ENCODE measurements at places on chromosomes 4 and X.

- DNase-seq: no peak
These were observed 81.1 kb downstream of the FAT1 start for GRCh38 chr4:186642530-186642929.

GRCh38 chr4:8637456-8637984 lies 45.0 kb downstream of the CPZ start:
- no peak for DNase-seq

- no peak for DNase-seq
These were observed 3.7 kb downstream of the ADGRG4 start for GRCh38 chrX:136304493-136304892.

GRCh38 chr4:102612824-102613366 lies 111.7 kb downstream of the NFKB1 start:
- DNase-seq: no peak

DNA sequence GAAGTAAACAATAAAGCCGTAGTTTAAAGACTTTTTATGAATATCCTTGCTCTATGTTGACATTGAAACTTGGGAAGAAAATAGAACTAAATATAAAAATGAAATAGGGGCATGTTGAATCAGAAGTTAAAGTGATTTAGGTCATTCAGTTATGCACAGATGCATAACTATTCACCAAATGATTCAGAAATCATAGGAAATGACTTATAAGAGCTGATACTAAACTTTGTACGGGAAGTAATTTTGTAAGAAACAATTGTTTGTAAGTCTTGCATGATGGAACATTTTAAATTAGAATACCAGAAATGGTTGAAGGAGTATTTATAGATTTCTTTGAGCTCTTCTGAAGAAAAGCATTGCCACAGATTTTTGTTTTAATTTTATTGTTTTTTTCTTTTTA lies 246.5 kb downstream of the CPE start:
- no peak for DNase-seq

- DNase-seq: no peak
These were observed 58.6 kb upstream of the PAGE5 start for GRCh38 chrX:55161581-55161980.

DNA sequence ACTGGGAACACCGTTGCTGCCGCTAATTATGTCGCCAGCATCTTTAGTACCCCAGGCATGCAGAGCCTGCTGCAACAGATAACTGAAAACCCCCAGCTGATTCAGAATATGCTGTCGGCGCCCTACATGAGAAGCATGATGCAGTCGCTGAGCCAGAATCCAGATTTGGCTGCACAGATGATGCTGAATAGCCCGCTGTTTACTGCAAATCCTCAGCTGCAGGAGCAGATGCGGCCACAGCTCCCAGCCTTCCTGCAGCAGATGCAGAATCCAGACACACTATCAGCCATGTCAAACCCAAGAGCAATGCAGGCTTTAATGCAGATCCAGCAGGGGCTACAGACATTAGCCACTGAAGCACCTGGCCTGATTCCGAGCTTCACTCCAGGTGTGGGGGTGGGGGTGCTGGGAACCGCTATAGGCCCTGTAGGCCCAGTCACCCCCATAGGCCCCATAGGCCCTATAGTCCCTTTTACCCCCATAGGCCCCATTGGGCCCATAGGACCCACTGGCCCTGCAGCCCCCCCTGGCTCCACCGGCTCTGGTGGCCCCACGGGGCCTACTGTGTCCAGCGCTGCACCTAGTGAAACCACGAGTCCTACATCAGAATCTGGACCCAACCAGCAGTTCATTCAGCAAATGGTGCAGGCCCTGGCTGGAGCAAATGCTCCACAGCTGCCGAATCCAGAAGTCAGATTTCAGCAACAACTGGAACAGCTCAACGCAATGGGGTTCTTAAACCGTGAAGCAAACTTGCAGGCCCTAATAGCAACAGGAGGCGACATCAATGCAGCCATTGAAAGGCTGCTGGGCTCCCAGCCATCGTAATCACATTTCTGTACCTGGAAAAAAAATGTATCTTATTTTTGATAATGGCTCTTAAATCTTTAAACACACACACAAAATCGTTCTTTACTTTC lies 1.8 kb downstream of the UBQLN2 start:
- DNase-seq: peak; percentile 10

GRCh38 chr4:39841894-39842293 lies 135.8 kb downstream of the PDS5A start:
- DNase-seq: no peak

DNA sequence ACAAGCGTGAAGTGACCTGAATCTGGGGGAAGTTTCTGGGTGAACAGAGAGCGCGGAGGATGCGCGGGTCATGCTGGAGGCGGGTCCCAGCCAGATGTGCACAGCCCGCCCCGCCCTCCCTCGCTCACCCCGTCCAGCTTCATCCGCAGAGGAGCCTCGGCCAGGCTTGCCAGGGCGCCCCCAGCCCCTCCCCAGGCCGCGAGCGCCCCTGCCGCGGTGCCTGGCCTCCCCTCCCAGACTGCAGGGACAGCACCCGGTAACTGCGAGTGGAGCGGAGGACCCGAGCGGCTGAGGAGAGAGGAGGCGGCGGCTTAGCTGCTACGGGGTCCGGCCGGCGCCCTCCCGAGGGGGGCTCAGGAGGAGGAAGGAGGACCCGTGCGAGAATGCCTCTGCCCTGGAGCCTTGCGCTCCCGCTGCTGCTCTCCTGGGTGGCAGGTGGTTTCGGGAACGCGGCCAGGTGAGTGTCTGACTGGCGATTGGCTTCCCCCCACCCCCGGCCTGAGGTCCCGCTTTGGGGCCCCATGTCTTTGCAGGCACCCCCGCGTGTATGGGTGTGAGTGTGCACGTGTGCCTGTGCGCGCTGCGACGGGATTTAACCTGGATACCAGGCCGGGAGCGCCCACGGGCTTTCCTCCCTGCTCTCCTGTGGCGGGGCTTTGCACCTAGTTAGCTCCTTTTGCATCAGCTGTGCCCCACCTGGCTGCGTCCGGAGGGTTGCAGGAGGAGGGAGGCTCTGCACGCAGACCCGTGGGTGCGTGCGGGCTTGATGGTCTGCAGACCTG lies at the start of gene EGFL6:
Gene EGFL6, plus strand, starts transcription at position 123 of the 782 bp plus-strand sequence. Its CDS starts 261 bp downstream, at position 384.
- peak; percentile 6 for DNase-seq

DNA sequence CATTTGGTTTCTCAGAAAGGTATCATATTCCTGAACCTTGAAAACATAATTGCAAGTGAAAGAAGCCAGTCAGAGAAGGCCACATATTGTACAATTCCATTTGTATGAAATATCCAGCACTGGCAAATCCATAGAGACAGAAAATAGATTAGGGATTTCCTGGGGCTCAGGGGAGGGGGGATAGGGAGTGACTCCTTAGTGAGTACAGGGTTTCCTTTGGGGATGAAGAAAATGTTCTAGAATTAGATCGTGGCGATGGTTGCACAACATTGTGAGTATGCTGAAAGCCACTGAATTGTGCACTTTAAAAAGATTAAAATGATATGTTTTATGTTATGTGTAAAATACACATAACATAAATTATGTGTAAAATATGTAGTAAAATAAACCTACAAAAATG lies 10.3 kb downstream of the XPNPEP2 start:
- DNase-seq: no peak

GRCh38 chr4:1883583-1883982 lies 12.4 kb downstream of the NSD2 start:
- no peak for DNase-seq

- no peak for DNase-seq
These were observed 331.0 kb upstream of the EMCN start for GRCh38 chr4:100848841-100849240.

- DNase-seq: no peak
These were observed 15.5 kb downstream of the CCNQ start for GRCh38 chrX:153583433-153583832.

GRCh38 chrX:97229318-97229717 lies 345.6 kb downstream of the RPA4 start:
- no peak for DNase-seq

GRCh38 chr4:152021788-152022438 lies 261.1 kb upstream of the GATB start:
- no peak for DNase-seq

DNA sequence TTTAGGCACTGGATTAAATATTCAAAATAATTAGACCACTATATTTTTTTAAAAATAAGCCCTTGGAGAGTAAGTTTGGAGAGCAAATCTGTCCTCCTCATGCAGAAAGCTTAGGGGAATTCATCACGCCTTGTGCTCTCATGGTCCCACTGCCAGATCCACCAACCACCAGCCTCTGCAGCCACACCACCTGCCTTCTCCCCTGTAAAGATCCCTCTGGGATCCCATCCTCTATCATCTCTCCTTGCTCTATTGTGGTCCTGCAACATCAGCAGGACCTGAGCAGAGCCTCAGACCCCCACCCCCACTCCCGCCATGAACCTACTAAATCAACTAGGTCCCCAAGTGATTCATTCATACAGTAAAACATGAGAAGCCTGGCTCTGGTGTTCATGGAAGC lies 482.6 kb upstream of the GALNT7 start:
- DNase-seq: no peak

GRCh38 chr4:122456231-122457116 lies at the start of gene IL2:
IL2 (minus strand) TSS chr4:122456725; CDS start chr4:122456440, 285 bp downstream.
- DNase-seq: no peak

DNA sequence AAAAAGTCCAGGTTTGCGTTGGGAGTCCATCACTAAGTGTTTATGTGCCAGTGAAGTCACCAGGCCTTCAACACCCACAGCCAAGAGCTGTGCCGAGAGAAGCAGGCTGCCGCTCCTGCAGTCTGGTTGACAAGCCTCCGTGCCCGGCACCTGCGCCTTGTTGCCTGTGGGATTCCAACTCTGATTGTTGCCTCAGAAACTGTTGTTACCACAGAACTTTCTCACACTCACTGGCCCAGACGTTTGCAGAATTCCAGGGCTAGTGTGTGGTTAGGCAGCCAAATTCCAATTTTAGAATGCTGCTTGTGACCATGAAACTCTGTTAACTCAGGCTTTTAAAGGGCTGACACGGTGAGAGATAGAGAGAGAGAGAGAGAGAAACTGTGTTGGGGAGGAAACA lies 119.5 kb upstream of the LIMCH1 start:
- DNase-seq: no peak

- DNase-seq: no peak
These were observed 3.6 kb upstream of the MTM1 start for GRCh38 chrX:150564838-150565237.

DNA sequence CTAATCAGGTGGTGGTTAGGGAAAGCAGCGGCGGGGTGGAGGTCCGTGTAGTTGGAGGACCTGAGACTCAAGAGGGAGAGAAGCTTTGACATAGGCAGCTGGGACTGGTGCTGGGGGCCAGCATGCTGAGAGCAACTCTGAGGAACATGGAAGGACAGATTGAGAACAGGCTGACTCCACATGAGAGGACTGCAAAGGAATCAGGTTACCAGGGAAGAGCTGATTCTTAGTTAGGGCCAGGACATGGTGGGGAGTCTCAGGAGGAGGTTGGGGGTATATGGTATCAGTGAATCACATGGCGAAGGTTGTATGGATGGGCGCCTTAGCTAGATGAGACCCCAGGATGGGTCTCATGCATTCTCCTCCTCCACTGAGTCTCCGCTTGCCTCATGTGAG lies 264.0 kb upstream of the BOD1L1 start:
- DNase-seq: no peak

GRCh38 chrX:134761788-134762187 lies 103.5 kb upstream of the PLAC1 start:
- no peak for DNase-seq

DNA sequence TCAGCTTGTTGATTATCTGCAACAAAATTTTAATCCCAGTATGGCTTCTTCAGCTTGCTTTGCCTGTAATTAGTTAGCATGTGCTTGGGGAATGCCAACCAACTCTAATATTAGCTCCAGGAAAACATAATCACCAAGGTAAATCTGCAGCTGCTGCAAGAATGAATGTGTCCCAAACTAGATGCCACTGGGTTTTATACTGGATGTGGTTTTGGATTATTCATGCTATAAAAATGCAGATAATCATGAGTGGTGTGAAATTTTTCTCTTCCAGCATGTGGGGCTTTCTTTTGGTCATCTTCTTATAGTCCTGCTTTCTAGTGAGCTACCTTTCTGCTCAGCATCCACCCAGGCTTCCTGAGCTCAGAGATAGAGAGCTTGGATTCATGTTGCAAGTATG lies 295.9 kb upstream of the CASK start:
- DNase-seq: no peak

DNA sequence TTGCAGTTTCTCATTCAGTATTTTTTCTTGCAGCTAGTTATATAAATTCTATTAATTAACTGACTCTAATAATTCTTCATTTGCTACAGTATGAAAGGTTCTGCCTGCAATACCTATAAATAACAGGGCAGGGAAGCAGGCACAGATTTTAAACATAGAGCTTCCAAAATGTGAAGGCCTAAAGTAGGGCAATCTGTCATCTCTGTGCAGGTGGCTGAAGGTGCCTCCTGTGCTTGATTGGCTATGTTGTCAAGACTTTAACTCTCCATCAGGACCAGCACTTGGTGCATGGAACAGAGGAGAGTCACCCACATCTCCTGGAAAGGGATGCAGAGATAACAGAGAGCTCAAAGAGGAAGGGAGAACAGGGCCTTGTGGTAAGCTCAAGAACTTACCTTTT lies 75.2 kb upstream of the TSPAN5 start:
- DNase-seq: no peak

DNA sequence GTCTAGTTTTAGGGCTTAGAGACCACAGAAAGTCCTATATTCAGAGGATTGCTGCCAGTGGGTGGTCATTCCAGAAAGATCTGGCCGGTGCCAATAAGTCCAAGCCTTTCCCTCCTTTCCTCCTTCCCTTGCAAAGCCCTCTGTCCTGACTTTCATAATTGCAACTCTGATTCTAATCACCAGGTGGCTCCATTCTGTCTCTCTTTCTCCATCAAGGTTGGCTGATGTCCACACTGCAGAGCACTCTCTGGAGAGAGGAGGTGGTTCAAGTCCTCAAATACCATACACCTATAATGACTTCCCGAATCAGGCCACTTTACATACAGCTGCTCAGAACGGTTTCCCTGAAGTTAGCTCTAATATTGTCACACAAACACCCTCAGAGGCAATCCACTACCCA lies 22.4 kb upstream of the ARMCX4 start:
- DNase-seq: no peak

GRCh38 chr4:73619346-73619745 lies 890 bp downstream of the RASSF6 start:
- no peak for DNase-seq

DNA sequence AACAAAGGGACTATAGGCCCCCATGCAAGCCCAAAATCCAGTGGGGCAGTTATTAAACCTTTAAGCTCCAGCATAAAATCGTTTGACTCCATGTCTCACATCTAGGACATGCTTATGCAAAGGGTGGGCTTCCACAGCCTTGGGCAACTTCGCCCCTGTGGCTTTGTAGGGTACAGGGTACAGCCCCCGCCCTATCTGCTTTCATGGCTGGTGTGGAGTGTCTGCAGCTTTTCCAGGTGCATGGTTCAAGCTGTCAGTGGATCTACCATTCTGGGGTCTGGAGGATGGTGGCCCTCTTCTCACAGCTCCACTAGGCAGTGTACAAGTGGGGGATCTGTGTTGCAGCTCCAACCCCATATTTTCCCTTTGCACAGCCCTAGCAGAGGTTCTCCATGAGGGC lies 559.8 kb upstream of the TECRL start:
- no peak for DNase-seq

DNA sequence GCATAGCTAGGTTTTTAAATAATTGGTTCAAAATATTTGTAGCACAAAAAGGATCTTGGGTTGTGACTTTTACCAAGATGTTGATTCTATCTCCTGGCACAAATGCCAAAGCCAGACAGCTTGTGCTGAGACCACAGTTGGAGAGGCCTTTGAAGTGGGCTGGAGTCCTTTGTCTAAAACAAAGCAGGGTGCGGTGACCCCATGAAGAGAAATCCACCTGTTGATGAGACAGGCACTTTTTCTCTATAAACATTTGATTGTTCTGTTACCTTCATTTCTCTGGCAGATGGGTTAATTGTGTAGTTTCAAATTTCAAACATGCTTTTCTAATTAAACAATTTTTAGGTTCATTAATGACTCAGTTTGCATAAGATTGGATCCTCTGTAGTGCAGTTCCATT lies 56.7 kb downstream of the STOX2 start:
- no peak for DNase-seq
